NCI-H1105 treated with DMSO at 0.1 percent for 48 hours (cell line): ENCODE measurements at places on chromosomes 5 and 9.

DNA sequence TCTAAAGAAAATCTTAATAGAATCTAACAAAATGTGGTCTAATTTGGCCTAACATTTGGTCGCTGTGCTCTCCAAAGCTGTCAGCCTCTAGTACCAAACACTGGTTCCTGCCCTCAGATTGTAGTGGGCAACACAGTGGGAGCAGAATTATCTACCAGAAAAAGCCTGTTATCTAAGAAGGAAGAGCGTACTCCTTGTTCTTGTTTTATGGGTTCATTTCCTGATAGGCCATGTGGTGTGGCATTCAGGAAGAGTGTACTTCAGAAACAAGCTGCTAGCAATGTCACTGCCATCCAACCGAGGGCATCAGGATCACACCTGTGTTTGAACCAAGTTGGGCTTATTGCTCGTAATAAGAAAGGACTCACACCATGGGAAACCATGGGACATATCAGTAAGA lies 487.9 kb upstream of the DAP start:
- DNase-seq, result no peak

DNA sequence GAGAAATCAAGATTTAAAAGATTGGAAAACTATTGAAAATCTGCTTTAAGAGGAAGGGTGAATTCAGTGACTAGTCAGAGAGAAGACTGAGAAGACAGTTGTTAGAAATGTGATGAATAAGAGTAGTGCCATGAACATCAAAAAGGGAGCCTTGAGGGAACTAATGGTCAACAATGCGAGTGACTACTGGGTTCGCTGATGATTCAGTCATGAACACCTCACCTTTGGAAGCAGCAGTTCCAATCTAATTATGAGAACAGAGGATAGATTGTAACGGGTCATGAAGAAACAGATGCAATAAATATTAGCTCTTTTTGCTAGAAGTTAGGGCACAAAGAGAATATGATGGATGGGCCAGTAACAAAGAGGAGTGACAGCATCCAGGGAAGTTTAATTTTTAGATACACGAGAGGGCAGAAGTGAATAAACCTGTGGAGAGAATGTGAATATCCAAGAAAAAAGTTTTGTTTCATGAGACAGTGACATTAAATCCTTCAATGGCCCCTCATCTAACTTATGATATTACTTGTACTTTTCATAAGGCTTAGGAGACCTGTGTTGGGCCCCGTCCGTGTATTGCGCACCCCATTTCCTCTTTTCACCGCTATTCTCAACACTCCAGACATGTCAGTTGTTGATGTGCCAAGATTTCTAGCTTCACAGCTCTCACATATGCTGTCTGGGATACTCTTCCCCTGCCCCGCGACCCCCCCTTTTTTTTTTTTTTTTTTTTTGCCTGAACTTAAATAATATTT lies 23.5 kb upstream of the IFNE start:
- DNase-seq, result no peak

DNA sequence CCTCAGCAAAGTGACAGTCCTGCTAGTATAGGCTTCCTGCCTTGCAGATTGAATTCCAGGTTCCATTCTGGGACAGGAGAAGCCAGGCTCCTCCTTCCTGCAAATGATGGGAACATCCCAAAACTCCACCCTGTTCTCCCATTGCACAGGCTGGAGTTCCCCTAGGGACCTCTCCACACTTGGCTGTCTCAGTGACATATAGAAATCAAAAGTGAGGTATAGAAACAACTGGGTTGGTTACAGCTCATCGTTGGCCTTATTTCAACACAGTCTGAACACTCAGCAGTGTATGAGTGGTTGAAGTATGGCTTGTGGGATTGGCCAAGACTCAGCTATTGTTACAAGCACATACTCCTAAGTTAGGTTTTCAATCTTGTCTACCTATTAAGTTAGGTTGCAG lies 157.8 kb upstream of the FTMT start:
- DNase-seq, result no peak

- no peak for DNase-seq
Observed at GRCh38 chr9:10793306-10793705, 180.5 kb upstream of the PTPRD start.

GRCh38 chr5:135718151-135718550 lies 116.3 kb upstream of the SLC25A48 start:
- no peak for DNase-seq

GRCh38 chr5:142342128-142342981 lies 17.5 kb upstream of the SPRY4 start:
- DNase-seq, result no peak

- DNase-seq, result peak; percentile 41
Observed at GRCh38 chr9:113299800-113300292, 3.3 kb downstream of the RNF183 start.

DNA sequence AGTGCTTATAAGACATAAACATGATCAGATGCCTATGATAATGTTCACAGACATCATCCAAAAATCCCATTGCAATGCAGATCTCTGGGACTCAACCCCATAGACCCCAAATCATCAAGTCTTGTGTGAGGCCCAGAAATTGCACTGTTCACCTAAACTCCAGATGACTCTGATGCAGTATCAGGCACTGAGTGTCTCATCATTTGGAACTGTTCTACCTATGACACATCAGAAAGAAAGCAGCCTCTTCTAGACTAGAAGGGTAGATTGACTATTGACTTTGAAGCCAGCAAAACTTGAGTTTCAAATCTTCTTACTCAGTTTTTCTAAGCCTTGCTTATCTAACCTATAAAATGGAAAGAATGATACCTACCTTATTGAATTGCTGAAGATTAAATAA lies 58.7 kb upstream of the PAPPA start:
- no peak for DNase-seq

GRCh38 chr5:23389291-23390101 lies 117.9 kb upstream of the PRDM9 start:
- DNase-seq, result peak; percentile 53

DNA sequence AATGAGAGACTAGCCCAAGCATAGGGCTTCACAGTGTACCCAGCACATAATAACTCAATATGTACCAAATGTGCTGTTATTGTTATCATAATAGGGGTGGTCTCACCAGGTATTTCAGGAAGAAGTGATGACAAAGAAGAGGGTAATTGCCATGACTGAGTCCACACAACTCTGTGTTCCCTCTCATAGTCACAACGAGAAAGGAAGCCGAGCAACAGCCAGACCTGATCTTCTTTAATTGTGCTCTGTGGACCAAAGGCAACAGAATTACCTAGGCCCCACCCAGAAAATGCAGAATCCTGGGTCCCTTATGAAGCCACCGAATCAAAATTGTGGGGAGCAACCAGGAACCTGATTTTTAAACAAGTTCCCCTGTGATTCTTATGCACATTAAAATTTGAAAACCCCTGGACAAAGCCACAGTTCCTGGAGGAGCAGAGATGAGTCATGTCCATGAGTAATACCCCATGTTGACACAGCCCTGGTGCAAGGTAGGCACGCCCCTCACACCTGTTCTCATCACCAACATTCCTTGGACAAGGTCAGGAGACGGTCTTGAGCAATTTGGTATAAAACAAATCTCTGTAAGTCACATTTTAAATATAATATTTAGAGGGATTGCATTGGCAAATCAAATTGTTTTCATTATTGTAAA lies 5.2 kb downstream of the FGF1 start:
- DNase-seq, result no peak

- DNase-seq, result no peak
Observed at GRCh38 chr5:160621526-160621925, 199.9 kb downstream of the PTTG1 start.

- no peak for DNase-seq
Observed at GRCh38 chr9:31136524-31136923, 1247.9 kb upstream of the ACO1 start.

DNA sequence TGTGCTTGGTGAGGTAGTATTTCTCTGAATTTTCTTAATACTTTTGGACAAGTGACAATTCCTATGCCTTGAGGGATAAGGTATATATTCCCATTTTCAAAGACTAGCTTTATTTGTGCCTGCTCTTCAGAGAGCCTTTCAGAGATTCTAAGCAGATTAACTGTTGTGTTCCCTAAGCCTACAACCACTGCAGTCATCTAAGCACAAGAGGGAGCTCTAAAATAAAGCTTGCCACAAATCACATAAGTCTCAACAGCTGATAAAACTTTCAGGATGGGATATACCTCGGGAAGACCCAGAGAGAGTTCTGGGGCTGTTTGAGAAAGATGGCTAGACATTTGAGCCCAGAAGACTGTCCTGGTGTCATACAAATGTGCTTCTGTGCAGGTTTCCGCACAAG lies 157.3 kb downstream of the CYLC2 start:
- no peak for DNase-seq

DNA sequence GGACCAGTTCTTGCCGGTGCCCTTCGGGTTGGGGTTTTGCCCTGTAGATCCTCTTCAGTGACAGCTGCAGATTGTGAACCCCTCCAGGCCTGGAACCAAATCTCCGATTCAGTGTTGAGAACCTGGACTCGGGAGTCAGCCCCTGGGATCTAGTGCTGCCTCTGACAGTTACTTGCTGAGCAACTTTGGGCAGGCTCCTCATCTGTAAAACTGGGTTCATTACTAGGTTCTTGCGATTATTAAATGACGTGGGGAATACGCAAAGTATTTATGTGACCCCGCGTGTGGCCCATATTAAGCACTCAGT lies 600 bp downstream of the ERCC6L2 start:
- no peak for DNase-seq

GRCh38 chr5:84036842-84037241 lies 316.2 kb upstream of the HAPLN1 start:
- no peak for DNase-seq
